Activated CD8-positive, alpha-beta memory T cell treated with anti-CD3 and anti-CD28 coated beads, Interleukin-2, amount 10 ng/mL, durations not matched to agents 7 days and 5 days (primary cell): ENCODE measurements at places on chromosomes 2 and 18. TPM values are rescaled to one million over a fixed set of nuclear protein-coding genes. Genes with fewer than 3 reads are reported as not detected.

DNA sequence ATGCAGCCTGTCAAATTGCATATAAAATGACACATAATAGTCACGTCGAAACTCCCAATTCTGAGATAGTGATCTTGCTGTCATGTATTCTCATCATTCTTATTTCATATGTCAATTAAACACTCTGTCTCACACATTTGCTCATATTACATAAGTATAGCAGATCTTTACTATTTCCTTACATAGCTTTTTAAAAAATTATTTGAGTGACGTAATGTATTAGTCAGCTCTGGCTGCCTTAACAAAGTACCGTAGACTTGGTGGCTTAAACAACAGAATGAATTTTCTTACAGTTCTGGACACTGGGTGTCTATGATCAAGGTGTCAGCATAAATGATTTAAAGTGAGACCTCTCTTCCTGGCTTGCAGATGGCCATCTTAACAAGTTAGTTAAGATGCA lies 1032.3 kb upstream of the NRXN1 start:
- no peaks in the 10 kb centered on the region for H3K36me3 ChIP-seq
- H3K4me3 ChIP-seq, result no peak overlapping the region
- no peaks in the 10 kb centered on the region for H3K27me3 ChIP-seq
- H3K4me1 ChIP-seq, result no peaks in the 10 kb centered on the region
- H3K27ac ChIP-seq, result no peak overlapping the region
- DNase-seq, result no peak

DNA sequence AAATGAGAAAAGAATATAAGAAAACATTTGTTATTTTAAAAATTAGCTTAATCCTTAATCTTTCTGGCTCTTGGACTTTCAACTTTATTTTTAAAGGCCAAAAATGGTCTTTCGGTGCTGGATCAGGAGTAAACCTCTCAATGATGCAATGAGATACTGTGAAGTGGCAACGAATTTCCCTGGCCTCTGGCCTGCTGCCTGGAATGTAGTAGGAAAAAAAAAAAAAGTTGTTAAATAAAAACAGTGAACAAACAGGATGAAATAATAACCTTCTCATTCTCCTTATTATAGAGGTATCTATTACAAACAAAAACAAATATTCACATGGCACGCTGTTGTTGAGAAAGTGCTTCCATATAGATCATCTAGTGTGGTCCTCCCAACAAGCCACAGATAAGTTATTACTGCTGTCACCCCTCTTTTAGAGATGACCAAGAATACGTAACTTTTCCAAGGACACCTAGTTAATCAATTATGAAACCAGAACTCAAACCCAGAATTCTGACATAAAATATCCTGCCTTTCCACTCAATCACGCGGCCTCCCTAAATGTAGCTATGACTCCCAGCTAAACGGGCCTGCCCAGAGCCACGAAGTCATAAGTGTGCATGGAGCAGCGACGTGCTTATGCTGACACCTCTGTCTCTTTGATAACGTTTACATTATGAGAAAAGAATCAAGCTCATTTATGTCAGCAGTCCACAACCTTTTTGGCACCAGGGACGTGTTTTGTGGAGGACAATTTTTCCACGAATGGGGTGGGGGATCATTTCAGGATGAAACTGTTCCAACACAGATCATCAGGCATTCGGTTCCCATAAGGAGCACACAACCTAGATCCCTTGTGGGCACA lies 170.9 kb downstream of the BCL2 start:
- no peak overlapping the region for H3K27ac ChIP-seq
- H3K27me3 ChIP-seq, result no peaks in the 10 kb centered on the region
- no peak for DNase-seq
- H3K4me3 ChIP-seq, result no peak overlapping the region
- H3K4me1 ChIP-seq, result peaks cover 46% of the 10 kb centered on the region

The KLHL29 gene
- 0.12 TPM for total RNA-seq

- no peak overlapping the region for H3K27ac ChIP-seq
- no peaks in the 10 kb centered on the region for H3K4me1 ChIP-seq
- H3K27me3 ChIP-seq, result no peaks in the 10 kb centered on the region
- H3K36me3 ChIP-seq, result no peaks in the 10 kb centered on the region
These were observed 309.0 kb downstream of the CMPK2 start for GRCh38 chr2:6556755-6557154.

DNA sequence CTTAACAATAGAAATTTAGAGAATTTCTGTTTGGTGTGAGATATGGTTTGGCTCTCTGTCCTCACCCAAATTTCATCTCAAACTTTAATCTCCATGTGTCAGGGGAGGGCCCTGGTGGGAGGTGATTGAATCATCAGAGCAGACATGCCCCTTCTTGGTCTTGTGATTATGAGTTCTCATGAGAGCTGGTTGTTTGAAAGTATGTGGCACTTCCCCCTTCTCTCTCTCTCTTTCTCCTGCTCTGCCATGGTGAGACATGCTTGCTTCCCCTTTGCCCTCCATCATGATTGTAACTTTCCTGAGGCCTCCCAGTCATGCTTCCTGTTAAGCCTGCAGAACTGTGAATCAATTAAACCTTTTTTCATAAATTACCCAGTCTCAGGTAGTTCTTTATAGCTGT lies 524.7 kb upstream of the ACVR2A start:
- no peak overlapping the region for H3K27ac ChIP-seq
- H3K36me3 ChIP-seq, result peaks cover 2% of the 10 kb centered on the region
- H3K27me3 ChIP-seq, result no peaks in the 10 kb centered on the region
- H3K4me3 ChIP-seq, result no peak overlapping the region
- no peaks in the 10 kb centered on the region for H3K4me1 ChIP-seq
- no peak for DNase-seq

DNA sequence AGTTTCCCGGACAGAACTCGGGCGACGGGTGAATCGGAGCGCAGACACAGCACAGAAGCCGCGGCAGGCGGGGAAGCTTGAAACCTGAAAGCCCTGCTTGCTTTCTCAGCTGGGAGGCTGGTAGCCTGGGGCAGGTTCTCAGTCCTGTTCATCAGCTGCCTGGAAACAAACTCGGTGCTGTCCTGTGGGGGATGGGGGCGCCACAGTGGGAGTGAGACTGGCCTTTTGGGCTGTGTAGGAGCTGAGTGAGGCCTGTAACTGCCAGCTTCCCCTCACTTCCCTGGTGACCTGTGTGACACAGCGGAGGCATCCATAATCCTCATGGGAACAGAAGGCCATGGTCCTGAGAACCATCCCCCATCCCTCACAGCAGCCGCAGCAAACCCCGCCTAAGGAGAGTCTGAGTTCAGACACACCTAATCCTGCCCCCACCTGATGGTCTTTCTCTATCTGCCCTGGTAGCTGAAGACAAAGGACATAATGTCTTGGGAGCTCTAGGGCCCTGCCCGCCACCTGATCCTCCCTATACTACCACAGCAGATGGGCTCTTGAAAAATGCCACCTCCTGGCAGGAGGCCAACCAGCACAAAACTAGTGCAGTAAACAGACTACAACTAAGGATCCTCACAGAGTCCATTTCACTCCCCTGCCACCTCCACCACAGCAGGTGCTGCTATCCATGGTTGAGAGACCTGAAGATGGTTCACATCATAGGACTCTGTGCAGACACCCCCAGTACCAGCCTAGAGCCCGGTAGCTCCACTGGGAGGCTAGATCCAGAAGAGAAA lies 52.7 kb upstream of the LDLRAD4 start:
- no peak overlapping the region for H3K4me3 ChIP-seq
- peaks cover 59% of the 10 kb centered on the region for H3K27me3 ChIP-seq
- no peak overlapping the region for H3K27ac ChIP-seq
- H3K36me3 ChIP-seq, result no peaks in the 10 kb centered on the region

The RPIA gene
- 42.1 TPM for total RNA-seq
